ENCODE measurements at places on chromosomes 12 and 14.

DNA sequence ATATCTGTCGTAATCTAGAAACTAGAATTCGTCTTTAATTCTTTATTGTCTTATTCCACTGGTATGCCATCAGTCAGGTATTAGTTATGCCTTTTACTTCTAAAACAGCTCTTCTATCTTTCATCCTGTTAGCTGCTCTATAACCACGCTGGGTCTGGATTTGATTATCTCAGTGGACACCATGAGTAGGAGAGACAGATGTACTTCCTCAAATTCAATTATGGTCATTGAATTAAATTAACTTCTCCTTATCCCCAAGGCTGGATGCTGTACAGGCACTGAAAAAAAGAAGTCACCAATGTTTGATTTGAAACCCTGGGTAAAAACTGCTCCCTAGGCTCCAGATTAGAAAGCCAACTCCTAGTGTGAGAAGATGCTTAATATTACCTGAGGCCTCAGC lies 107.3 kb downstream of the PIK3C2G start:
- no peak for DNase-seq

GRCh38 chr12:16350682-16351081 lies 3.2 kb downstream of the MGST1 start:
- no peak for DNase-seq

DNA sequence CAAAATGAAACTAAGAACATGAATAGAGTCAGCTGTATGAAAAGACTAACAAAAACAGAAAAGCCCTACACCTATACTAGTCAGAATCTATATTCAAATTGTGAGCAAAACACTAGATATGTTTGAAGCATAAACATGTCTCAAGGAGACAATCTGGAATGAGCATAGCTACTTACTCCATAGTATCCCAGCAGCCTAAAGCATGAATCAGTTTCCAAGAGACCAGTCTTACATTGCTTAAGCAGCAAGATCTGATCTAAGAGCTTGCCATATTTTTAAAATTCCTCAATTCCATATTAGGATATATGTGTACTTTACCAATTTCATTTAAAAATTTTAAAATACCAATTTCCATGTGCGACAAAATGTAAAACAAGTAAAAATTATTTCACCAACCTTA lies 7.7 kb downstream of the CAPS2 start:
- no peak for DNase-seq

DNA sequence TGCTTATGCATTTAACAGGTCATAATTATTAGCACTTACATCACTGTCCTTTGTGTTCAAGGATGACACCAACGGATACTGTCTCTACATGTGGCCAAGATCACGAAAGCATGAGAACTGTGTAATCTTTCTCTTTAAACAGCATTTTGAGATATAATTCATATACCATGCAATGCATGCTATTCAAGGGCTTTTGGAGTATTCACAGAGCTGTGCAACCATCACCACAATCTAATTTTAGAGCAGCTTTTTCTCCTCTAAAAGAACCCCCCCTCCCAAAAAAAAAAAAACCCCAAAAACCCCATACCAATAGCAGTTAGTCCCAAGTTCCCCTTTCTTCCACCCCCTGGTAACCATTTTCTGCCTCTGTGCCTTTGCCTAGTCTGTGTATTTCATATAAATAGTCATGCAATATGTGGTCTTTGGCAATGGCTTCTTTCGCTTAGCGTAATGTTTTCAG lies 60.6 kb downstream of the SPRING1 start:
- DNase-seq, result no peak

DNA sequence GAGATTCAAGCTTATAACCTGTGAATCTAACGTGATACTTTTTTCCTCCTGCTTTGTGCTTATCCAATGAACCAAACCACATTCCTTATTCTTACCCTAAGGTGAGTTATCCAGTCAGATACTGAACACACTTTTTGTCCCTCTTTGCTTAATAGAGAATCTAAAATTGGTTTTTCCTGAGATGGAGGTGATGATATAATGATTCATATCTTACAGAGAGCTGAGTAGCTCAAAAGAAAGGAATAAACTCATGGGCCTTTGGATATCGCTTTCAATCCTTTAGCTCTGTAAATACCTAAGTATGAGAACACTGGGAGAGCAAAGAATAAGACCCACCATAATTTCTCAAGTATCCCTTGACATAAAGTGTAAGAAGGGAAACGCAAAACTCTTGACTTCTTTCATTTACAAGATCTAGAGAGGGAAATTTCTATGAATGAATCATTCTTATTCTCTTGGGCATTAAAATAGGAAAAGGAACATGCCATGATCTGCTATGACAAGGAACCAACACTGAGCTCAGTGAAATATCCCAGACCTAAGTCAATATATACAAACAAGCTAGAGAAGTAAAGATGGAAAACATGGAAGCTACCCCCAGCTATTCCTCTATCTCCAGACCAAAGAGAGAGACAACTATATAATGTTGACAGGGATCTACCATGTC lies 81.8 kb upstream of the STAC3 start:
- no peak for DNase-seq

DNA sequence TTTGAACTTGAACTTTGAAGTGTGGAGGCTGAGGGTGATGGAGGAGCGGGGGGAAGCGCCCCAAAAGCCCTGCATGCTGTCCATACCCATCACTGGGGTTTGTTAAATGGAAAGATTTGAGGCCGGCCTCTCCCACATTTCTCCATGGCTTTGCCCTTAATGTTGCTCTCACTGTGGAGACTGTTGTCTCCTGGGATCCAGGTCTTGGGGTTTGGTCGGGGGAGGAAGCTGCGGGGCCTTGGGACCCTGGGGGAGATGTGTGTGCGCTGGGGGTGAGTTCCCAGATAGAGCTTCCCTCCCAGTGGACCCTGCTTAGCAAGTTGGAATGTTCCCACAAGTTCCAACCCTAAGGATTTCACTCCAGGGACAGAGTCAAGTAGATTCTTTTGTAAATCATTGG lies 28.0 kb upstream of the LRTM2 start:
- peak; percentile 37 for DNase-seq

DNA sequence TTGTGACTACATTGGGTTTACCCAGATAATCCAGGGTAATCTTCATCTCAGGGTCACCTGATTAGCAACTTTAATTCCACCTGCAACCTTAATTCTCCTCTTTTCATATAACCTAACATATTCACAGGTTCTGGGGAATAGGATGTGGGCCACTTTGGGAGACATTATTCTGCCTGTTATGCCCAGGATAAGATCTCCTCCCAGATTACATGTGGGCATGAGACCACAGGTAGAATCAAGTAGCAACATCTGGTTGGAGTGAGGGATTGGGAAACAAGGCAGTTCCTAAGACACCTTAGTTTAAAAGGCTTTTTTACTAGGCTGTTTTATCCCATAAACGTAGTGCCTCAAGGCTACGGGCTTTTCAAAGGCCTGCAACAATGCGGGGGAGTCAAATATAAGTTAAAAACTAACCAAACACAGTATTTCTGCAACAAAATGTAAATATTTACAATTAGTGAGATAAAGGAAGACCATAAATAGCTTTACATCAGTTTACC lies 181.5 kb downstream of the FOXA1 start:
- no peak for DNase-seq

- DNase-seq, result no peak
Measured at GRCh38 chr14:97900196-97900854, 1103.1 kb downstream of the VRK1 start.

DNA sequence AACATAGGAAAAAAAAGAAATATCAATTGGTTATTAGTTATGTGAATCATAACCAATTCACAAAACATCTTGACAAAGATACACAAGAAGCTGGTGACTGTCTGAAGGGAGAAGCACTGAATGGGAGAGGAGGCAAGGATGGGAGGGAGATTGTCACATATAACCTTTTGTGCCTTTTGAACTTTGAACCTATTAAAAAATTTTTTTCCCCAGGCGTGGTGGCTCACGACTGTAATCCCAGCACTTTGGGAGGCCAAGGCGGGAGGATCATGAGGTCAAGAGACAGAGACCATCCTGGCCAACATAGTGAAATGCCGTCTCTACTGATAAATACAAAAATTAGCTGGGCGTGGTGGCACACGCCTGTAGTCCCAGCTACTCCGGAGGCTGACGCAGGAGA lies 12.6 kb downstream of the DYNLL1 start:
- DNase-seq, result no peak

- no peak for DNase-seq
Measured at GRCh38 chr14:35932659-35933159, 106.6 kb downstream of the BRMS1L start.

GRCh38 chr12:93453633-93454032 lies 11.9 kb upstream of the UBE2N start:
- no peak for DNase-seq

- DNase-seq, result peak; percentile 46
Measured at GRCh38 chr14:85079842-85080730, 449.9 kb upstream of the FLRT2 start.

DNA sequence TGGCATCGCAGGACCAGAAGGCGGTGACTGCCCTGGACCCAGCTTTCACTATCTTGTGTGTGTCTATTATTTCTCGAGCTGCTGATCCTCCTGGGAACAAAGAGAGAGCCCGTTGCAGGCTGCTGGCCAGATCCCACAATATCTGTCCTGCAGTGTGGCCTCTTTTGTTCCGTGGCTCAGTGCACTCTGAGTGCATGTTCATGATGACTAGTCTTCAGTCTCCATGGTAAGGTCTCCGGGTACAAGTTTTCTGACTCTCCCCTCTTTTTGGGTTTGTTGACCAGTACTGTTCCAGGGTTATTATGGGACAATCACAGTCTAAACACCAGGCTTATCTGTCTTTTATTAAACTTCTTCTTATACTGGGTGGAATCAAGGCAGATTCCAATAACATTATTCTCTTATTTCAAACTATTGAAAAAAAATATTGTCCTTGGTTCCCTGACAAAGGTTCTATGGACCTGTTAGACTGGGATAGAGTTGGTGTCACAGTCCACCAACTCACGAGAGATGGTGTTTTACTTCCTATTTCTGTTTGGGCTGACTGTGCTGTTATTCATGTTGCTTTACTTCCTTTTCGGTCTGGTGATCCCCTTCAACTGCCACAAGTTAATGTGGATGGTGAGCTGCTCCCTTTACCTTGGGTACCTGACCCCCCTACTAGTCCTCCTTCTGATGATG lies 192.9 kb upstream of the ALG10B start:
- DNase-seq, result no peak

DNA sequence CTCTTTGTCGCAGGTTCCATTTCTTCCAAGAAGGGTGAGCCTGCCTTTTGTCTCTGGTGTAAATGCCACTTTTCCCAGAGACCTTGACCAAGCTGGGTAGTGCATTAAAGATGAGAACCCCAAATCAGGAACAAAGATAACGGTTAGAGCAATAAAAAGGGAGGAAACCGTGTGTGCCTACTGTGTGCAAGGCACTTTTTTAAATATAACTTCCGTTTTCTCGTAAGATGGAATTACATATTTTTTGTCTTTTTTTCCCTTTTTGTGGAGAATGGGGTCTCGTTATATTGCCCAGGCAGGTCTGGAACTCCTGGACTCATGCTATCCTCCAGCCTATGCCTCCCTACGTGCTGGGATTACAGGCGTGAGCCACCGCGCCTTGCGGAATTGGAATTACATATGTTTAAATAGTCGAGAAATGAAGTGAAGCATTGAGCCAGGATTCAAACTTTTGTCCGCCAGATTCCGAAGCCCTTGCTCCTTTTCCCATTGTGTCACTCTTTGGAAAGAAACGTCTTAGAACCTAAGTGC lies 506 bp upstream of the NABP2 start:
- DNase-seq, result no peak

GRCh38 chr12:79127271-79127751 lies 262.7 kb downstream of the SYT1 start:
- DNase-seq, result no peak

DNA sequence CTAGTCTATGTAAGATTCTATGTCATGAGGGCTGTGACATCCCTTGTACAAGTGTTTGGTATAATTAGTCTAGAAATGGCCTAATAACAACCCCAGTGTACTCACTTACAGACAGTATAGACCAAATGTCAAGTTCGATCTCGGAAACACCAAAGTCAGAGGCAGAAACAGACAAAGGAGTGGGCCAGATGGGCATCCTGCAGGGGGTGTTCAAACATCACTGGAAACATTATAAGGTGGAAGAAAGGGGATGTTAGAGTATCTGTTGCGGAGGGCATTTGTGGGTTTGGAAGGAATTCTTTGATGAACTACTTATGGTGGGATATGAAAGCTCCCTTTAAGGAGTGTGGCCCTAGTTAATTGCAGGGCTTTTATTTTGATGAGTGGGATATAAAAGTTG lies 134.6 kb downstream of the ESR2 start:
- DNase-seq, result no peak

GRCh38 chr12:95390932-95391331 lies 83.0 kb upstream of the METAP2 start:
- no peak for DNase-seq

DNA sequence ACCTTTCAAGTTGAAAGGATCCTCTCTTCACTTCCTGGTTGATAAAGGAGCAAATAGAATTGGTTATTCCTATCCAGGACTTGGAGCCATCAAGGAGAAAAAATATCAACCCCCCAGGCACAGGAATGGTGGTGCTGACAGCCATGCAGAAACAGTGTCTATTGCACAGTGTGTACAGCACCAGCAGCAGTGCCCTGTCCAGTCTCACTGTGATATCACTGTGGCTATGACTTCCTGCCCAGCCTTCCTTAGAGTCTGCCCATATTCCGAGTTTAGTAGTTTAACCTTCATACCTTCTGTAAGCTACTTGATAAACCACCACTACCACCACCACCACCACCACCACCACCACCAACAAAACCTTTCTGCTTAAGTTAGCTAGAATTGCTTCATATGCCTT lies 45.1 kb upstream of the FERMT2 start:
- DNase-seq, result no peak

DNA sequence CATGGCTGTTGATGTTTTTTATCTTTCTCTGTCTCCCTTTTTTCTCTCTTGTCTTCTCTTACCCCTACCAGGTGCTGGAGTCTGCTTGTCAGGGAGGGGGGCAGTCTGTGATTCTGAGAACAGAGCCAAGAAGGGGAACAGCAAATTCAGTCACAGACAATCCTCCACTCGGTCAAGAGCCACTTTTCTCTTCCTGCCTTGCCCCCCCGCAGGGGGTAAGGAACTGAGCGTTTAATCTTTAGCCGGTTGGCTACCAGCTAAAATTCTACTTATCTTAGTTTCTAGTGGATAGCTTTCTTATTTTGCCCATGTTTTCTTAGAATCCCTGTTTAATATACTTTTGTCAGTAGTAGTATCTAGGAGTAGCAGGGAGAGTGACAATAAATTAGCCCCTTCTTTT lies 1.9 kb downstream of the RIMKLB start:
- peak; percentile 81 for DNase-seq

- DNase-seq, result no peak
Measured at GRCh38 chr12:47775100-47775911, 2.3 kb downstream of the SLC48A1 start.
